ENCODE measurements at places on chromosomes 1 and 21. TPM values are rescaled to one million over a fixed set of nuclear protein-coding genes. Genes with fewer than 3 reads are reported as not detected.

The KIAA0040 gene
- 38.5 TPM for total RNA-seq

The BECN2 gene
- not detected for total RNA-seq

The EXTL1 gene
- 0.74 TPM for total RNA-seq

The PKLR gene
- total RNA-seq: not detected

The C4BPA gene
- total RNA-seq: not detected

The AKR7A3 gene
- total RNA-seq: 4.2 TPM

- DNase-seq: no peak
Measured at GRCh38 chr1:145889722-145890121, 4.1 kb upstream of the ANKRD35 start.

GRCh38 chr1:47190857-47191256 is 1.0 kb upstream of the PDZK1IP1 start:
- no peak for DNase-seq

DNA sequence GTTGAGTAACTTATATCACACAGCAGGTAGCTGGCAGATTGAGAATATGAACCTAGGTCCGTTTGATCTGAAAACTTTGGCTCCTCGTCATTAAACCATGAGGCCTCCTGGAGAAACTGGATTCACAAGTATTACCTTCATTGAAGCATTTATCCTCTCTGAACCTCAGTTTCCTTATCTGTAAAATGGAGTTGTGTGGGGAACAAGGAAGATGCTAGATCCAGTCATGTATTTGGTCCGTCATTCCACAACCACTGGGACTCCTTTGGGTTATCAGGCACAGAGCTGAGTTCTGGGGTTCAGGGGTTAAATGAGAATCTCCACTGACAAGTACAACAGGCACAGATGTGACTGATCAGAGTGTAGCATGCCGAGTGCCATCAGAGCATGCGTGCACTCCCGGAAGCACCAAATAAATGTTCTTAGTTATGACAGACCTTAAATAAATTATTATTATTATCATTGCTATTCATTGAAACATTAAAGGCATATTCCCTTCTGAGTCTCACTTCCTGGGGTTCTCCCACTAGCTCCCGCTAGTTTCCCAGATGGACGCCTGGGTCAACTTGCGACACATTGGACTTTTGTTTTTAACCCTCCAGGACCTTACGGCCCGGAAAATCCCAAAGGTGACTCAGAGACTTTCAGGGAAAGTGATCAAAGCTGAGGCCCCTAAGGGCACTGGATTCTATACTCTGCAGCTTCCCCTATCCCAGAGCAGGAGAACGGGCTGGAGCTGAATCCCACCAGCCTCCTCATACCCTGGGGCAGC is 130.6 kb downstream of the PLPP3 start:
- no peak for DNase-seq

DNA sequence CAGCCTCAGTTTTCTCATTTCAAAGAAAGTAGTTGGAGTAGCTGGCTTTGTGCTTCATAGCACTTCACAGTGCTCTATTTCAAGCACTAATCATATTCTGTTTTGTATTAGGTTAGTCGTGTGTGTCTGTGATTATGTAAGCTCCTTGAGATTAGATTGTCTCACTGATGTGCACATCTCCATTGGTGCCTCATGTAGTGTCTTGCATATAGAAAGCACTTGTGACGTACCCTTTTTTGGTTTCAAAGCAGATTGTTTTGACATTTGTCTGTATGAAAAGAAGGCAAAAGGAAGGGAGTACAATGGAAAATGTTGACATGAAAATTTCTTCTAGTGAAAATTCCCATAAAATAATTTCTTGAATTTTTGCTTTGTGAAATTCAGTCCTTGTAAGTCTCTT is 13.9 kb downstream of the BTBD8 start:
- DNase-seq: no peak

DNA sequence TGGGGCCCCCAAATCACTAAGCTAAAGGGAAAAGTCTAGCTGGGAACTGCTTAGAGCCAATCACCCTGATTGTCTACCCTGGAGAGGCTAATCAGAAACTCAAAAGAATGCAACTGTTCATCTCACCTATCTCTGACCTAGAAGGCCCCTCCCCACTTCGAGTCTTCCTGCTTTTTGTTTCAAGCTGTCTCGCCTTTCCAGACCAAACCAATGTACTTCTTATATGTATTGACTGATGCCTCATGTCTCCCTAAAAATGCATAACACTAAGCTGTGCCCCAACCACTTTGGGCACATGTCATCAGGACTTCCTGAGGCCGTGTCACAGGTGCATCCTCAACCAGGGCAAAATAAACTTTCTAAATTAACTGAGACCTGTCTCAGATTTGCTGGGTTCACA is 209.5 kb downstream of the APP start:
- no peak for DNase-seq

DNA sequence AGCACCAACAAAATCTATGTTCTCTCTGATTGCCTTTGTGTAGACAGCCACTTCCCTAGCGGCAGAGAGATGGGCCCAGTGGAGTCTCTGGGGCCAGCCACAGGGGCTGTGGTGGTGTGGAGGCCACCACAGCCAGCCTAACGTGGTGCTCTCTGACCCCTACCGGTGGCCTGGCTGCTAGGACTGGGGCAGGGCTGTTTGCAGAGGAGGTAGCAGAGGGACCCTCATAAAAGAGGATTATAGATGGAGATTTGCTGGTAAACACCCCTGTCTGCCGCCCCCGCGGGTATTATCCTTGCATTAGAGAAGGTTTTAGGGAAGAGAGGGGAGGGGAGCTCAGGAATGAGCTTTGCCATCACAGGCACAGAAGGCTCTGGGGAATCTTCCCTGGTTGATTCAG is 310.3 kb upstream of the VAMP3 start:
- DNase-seq: no peak

- no peak for DNase-seq
Measured at GRCh38 chr1:87141556-87141955, 187.1 kb upstream of the LMO4 start.

GRCh38 chr1:158035014-158035413 is 41.6 kb downstream of the KIRREL1 start:
- no peak for DNase-seq

GRCh38 chr1:153119491-153119971 is 6.2 kb upstream of the SPRR2F start:
- no peak for DNase-seq

- no peak for DNase-seq
Measured at GRCh38 chr21:44531606-44532564, 8.1 kb downstream of the KRTAP10-1 start.

Measured in vagina (tissue), 2 donors.